ENCODE measurements at places on chromosomes 11 and 22.

GRCh38 chr11:39712581-39712980 lies 1746.9 kb downstream of the LRRC4C start:
- no peak for DNase-seq

DNA sequence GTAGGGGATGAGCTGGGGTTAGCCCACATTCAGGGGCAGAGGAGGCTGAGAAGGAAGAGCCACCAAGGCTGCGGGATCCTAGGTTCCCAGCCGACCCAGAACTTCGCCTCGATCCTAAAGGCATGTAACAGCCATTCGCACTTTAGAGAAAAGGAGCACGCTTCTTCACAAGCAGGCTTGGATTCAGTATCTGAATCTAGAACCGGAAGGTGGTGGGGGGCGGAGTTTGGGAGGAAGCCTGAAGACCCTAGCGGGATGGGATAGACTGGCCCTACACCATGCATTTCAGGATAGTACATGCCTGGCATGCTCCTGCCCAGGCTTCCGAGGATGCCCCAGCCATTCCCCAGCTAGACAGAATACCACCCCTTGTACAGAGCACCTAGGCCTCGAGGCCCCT lies 4.4 kb downstream of the SCARF2 start:
- no peak for DNase-seq

GRCh38 chr11:96293109-96293508 lies 49.9 kb downstream of the MAML2 start:
- no peak for DNase-seq

- DNase-seq = peak; percentile 10
Observed at GRCh38 chr11:116240710-116241109, 532.1 kb downstream of the BUD13 start.

- no peak for DNase-seq
Observed at GRCh38 chr22:27063406-27063805, 406.0 kb downstream of the MIAT start.

DNA sequence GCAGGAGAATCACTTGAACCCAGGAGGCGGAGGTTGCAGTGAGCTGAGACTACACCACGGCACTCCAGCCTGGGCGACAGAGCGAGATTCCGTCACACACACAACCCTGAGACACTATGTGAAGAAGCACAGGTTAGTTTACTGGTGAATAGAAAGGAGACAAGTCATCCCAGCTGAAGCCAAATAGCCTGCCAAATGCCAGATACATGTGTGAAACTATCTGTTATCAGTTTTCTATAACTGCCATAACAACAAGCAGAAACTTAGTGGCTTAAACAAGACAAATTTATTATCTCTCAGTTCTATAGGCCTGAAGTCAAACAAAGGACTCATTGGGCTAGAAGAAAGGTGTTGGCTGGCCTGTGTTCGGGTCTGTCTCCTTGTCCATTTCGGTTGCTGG lies 88.0 kb upstream of the CHRM4 start:
- DNase-seq = no peak

- DNase-seq = no peak
Observed at GRCh38 chr11:48880021-48880441, 103.7 kb downstream of the TRIM51G start.

DNA sequence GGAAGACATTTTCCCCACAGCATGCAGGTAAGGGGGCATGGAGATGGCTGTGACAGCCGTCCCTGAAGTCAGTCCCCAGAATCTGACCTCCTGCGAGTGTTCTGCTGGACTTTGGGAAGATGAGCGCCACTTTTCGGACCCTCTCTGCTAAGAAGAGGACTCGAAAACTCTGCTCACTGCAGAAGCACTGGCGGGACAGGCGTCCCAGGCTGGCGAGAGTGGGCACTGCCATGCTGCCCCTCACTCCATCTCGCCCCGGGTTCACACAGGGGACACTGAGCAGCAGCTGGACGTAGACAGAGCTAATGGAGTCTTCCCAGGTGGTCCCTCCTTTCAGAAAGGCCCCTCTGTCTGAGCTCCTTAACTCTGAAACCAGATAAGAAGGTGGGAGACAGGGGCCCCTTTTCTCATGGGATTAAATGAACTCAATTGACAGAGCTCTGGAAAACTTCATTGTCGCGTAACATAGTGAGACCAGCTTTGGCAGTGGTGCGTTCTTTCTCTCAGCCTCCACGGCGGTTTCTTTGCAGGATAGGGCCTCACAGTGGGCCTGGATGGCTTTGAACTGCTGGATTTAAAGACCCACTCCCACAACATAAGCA lies 4.8 kb downstream of the ADAMTS8 start:
- DNase-seq = no peak

DNA sequence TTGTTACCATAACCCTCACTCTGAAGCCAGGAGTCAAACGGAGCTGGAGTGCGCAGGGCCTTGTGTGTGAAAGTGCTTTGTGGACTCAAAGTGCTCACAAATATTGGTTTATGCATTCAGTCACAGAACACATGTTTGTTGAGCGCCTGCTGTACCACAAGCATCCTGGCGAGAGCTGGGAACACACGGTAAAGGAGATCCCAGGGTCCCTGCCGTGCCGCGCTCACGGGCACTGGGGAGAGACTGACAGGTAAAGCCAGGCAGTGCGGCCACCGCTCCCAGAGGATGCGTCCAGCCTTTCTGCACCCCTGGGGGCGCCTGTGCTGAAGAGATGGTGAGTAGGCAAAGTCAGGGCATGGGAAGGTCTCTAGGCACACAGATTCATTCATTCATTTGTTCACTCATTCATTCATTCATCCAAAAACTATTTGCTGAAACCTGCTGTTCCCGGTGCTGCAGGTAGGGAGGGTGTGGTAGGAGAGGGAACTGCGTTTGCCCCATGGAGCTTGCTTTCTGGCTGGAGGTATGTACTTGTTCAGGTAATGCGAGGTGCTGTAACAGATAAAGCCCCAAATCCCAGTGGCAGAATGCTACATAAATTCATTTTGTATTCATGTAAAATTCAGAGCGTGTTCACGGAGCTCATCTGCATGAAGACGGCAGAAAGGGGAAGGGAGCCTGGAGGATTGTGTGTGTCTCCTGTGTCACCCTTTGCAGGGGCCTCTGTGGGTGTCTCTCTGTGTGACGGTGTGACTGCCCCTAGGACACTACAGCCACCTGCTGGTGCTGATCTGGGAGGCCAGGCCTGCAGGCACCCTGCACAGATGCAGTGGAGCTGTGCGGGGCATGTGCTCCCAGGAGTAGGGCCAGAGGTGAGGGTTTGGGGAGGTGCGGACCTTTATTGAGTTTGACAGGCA lies 167.0 kb upstream of the B3GAT1 start:
- peak; percentile 37 for DNase-seq

GRCh38 chr11:124864176-124864891 lies 898 bp upstream of the ROBO3 start:
- no peak for DNase-seq

DNA sequence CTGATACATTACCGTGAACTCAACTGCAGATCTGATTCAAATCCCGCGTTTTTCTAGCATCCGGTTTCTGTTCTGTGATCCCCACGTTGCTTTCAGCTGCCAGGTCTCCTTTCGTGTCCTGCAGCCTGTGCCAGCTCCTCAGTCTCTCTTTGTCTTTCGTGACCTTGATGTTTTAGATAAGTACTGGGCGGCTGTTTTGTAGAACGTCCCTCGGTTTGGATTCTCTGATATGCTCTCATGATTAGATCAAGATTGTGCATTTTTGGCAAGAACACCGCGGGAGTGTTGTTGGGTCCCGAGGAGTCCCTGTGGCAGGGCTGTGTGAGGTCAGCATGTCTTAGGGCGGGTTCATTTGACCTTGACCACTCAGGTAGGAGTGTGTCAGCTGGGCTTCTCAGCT lies 38.6 kb downstream of the KCNQ1 start:
- no peak for DNase-seq

DNA sequence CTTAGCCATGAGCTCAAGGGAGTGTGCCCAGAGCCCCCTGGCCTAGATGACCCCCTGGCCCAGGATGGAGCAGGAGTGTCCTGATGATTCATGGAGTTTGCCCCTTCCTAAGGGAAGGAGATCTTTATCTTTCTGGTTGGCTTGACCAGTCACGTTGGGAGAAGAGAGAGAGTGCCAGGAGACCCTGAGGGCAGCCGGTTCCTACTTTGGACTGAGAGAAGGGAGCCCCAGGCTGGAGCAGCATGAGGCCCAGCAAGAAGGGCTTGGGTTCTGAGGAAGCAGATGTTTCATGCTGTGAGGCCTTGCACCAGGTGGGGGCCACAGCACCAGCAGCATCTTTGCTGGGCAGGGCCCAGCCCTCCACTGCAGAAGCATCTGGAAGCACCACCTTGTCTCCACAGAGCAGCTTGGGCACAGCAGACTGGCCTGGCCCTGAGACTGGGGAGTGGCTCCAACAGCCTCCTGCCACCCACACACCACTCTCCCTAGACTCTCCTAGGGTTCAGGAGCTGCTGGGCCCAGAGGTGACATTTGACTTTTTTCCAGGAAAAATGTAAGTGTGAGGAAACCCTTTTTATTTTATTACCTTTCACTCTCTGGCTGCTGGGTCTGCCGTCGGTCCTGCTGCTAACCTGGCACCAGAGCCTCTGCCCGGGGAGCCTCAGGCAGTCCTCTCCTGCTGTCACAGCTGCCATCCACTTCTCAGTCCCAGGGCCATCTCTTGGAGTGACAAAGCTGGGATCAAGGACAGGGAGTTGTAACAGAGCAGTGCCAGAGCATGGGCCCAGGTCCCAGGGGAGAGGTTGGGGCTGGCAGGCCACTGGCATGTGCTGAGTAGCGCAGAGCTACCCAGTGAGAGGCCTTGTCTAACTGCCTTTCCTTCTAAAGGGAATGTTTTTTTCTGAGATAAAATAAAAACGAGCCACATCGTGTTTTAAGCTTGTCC lies 14.3 kb downstream of the ADORA2A start:
- no peak for DNase-seq

- no peak for DNase-seq
Observed at GRCh38 chr11:82883853-82884252, 16.4 kb downstream of the PRCP start.

DNA sequence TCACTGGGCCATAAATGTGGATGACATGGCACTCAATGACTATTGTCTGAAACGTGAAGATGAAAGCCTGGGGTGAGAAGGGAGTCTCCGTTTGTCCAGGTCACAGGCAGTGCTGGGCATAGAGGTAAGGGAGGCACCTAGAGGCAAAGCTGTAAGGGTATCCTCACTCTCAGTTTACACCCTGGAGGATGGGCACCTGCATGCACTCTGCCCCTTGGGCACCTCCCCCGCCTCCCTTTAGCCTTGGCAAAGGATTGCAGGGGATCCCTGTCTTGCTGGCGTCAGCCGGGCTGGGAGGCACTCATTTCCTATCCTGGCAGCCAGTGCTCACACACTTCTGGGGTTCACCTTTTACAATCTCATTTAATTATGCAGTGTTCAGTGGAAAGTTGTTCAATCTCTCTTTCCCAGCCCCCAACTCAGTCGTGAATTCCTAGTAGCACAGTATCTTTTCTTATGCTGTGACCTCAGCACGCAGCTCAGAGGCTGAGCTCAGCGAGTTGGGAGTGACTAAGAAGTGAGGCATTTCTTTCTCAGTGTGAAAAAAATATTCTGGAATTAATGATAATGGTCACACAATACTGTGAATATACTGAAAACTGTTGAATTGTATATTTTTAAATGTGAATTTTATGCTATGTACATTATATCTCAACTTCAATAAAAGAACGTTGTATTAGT lies 866.6 kb downstream of the BRD1 start:
- DNase-seq = no peak

DNA sequence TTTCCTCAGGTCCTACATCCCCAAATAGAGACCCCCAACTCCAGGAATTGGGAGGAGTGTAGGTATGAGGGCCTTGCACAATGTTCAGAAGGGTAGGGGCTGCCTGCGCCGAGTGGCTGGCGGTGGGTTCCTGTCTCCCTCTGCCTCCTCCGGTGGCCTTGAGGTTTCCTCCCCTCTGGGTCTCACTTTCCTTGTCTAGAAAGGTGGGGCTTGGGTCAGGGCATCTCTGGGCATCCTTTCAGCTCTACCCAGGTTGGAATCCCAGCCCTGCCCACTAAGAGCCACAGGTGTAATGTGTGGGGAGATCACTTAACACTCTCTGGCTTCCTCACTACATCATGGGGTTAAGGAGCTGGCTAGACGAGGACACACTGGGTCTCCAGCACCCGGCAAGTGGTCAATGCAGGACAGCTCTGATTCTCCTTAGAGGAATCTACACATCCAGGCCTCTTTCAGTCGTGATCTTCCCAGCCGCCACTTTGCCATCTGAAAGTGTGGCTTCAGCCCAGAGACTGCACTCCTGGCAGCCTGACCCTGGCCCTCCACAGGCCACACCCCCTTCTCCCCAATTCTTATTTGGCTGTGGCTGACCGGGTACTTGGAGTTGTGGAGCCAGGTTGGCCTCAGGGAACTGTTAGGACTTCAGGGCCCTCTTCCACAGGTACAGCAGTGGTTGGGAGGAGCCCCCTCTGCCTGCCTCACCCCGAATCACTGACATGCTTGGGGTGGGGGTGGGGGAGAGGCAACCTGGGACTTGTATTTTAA lies 22.1 kb downstream of the PRDM11 start:
- no peak for DNase-seq

GRCh38 chr11:77138106-77138649 lies 10.1 kb downstream of the MYO7A start:
- peak; percentile 53 for DNase-seq

- no peak for DNase-seq
Observed at GRCh38 chr11:61378713-61379313, 13.6 kb upstream of the TMEM216 start.

GRCh38 chr11:123202155-123203151 lies 7.4 kb upstream of the CLMP start:
- no peak for DNase-seq

GRCh38 chr11:36929401-36929800 lies 331.4 kb upstream of the RAG2 start:
- DNase-seq = no peak

DNA sequence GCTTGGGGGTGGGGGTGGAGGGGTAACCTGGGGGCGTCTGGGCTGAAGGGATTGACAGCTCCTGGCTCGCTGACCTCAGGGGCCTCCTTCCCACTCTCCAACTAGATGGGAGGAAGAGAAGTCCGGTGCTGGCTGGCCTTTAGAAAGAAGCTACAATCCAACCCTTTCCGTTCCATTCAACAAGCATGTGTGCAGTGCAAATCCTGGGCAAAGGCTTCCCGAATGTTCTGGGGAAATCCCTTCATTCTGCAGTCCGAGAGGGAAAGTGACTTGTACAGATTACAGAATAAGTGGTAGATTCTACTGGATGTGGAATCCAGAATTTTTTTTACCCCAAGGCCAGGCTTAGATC lies 149.9 kb downstream of the FEZ1 start:
- DNase-seq = no peak

- DNase-seq = no peak
Observed at GRCh38 chr11:76773921-76774361, 9.2 kb upstream of the TSKU start.
